ENCODE measurements at places on chromosomes 3 and 15. TPM values are rescaled to one million over a fixed set of nuclear protein-coding genes. Genes with fewer than 3 reads are reported as not detected.

GRCh38 chr15:46344915-46345314 is 710.1 kb downstream of the SQOR start:
- no peak for DNase-seq

DNA sequence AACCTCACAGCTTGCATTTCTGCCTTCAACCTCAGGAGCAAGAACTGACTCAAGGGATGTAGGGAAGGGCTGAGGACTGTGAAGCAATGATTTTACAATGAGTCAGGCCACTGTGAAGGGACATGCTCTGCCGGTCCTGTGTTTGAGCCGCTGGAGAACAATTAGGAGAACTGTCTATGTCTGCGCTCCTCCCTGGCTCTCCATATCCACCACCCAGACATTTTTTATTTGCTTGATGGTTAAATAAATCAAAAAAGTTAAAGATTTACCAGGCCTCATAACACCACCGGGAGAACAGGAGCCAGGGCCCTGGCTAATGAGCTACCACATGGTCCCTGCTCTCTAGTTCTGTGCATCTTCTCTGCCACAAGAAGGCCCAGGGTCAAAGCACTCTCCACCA is 29.6 kb downstream of the SEC61A1 start:
- DNase-seq, result no peak

DNA sequence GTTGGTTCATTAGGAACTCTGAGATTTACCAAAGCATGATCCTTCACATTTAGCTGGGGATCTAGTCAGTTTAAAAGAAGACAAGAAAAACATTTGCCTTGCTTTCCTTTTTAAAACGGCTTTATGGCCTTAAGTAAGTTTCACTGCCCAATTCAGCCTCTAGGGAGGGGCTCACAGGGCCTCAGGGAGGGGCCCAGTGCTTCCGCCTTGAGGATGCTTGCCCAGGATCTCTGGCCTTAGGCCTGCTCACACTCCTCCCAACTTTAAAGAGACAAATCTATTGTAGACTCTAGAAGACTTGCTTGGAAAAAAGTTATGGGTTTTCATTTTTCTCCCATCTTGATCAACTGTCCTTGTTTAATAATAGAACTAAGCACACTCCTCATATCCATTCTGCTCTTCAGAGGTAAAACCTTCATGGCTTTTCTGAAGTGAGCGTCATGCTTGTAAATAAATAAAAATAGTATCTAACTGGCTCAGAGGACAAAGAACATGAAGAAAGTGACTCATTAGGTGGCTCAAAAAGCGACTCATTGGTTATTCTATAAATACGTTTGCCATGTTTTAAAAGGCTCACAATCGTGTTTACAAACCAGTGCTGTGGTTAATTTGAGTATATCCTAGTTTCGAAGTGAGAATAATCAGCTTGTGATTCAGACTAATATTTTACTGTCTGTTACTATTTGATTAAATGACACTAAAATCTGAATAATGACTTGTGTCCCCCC is 13.7 kb downstream of the PDHB start:
- DNase-seq, result no peak

DNA sequence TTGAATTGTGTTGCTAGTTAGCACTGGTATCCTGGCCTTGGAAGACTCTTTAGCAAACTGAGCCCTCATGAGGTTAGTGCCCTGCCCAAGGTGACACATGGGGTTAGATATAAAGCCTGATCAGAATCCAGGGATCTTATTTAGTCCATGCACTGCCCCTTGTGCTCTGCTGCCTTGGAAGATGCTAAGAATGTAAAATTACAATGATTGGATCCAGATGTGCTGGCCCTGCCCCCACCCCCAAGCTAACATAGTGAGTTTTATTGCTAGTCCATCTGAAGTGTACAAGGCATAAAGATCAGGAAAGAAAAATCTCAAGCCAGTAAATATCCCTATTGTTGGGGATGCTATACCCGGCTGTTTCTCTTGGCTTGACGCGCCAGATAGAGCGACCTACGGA is 248.1 kb upstream of the C2CD4B start:
- no peak for DNase-seq

DNA sequence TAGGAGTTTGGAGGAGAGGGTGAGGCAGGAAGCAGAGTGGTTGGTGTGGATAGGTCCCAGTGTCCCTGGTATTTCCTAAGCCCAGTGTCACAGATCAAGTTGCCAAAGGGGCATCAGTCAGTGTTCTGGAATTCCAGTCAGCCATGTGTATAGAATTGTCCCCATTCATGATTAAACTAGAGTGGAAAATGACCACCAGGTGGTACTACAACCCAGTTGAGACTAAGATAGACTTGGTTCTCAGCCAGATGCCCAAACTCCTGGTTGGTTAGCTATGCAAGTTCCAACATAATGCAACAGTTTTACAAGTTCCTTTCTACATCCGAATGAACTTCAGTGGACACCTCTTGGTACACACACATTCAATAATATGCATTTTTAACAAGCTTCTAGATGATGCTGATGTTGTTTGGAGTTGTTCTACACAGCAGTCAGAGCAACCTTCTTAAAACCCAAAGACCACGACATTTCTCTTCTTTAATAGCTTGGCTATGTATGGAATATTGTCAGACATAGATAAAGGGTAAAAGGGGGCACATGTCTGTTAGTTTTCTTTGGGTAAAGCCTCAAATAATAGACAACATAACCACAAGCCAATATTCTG is 8.4 kb upstream of the ATR start:
- DNase-seq, result peak; percentile 52

GRCh38 chr15:27821273-27821672 is 277.8 kb downstream of the OCA2 start:
- DNase-seq, result no peak

DNA sequence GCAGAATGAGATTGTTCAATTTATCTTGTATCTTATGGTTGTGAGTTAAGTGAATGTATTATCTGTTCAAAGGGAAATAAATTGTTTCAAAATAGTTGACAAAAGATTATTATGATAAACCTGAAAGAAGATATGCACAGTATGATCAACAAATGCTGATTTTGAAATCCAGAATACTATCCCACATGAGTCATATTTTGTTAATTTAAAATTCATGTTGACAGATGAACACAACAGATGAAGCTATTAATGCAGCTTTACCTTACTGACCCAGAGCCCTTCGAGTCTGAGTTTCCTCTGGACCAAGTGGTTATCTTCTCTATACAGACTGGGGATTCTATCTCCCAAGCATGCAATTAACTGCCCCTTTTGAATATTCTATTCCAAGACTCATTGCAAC is 482.8 kb downstream of the FGF12 start:
- no peak for DNase-seq

DNA sequence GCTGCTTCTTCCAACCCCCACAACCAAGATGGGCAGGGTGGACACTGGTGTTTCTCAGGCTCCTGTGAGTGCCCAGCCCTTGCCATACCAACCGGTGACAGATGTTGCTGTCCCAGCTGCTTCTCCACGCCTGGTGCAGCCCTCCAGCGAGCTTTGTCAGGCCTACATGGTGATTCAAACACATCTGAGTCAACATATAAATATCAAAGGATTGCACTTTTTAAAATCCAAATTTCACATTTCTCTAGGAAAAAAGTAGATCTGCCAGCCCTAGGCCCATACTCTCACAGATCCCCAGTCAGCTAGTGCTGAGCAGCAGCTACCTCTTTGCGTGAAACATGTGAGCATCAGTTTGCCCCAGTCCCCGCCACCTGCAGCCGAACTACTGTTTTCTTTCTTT is 52.7 kb downstream of the RPN1 start:
- DNase-seq, result no peak

GRCh38 chr3:10247679-10248183 is 528 bp upstream of the TATDN2 start:
- DNase-seq, result no peak

GRCh38 chr3:72188536-72188935 is 403.6 kb upstream of the PROK2 start:
- no peak for DNase-seq

DNA sequence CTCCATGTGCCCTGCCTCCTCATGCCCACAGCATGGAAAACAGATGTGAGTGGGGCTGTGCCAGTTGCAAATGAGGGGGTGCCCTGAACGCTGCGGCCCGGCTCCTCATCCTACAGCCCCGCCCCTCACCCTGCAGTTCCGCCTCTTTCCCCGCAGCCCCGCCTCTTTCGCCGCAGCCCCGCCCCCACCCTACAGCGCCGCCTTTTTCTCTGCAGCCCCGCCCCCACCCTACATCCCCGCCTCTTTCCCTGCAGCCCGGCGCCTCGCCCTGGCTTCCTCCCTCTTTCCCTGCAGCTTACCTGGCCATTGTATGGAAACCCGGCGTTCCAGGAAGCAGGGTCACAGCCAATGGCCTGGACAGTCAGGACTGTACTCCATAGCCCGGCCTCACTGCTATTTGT is 284.9 kb downstream of the TLE3 start:
- no peak for DNase-seq

DNA sequence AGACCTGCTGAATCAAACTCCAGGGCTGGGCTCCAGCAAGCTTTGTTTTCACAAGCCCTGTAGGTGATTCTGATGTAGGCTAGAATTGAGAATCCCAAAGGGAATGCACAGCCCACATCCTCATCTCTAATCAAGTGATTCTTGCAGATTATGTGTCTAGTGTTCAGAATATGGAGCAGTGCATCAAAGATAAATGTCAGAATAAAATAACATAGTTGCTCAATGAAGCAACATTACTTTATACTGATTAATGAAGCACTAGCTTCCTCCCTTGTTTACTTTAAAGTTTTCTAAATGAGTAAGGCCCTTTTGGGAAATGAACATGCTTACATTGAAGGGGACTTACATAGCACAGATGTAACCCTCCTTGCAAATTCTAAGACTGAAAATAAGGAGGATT is 39.2 kb downstream of the NUP210 start:
- DNase-seq, result no peak

GRCh38 chr3:24763393-24763792 is 268.7 kb upstream of the THRB start:
- no peak for DNase-seq

- no peak for DNase-seq
Measured at GRCh38 chr15:80264031-80264430, 12.0 kb upstream of the CTXND1 start.

GRCh38 chr15:98850961-98851572 is 156.5 kb downstream of the PGPEP1L start:
- DNase-seq, result no peak

DNA sequence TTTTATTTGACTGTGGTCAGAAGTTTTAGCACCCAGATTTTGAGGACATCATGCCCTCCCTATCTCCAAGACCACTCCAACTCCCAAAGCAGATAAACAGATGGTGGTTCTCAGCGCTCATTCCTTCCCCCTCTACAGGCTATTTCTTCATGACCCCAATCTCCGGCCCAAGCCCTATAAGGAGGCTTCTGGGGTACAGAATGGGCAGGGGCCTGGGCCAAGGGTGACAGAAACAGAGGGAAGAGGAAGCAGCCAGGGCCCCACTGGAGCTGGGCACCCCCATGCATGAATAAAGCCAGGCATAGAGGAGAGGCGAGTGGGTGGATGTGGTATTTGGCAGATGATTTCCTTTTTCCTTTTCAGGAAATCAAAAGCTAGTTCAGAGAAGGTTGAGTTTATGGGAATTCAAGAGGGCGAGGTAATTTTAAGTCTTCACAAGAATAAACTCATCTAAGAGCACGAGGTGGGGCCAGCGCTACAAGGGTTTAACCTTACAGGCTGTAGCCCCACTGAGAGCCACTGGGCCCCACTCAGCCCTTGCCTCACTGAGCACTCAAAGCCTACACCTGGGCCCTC is 104.8 kb upstream of the HERC1 start:
- DNase-seq, result no peak

GRCh38 chr3:73791356-73791755 is 166.6 kb upstream of the PDZRN3 start:
- no peak for DNase-seq

DNA sequence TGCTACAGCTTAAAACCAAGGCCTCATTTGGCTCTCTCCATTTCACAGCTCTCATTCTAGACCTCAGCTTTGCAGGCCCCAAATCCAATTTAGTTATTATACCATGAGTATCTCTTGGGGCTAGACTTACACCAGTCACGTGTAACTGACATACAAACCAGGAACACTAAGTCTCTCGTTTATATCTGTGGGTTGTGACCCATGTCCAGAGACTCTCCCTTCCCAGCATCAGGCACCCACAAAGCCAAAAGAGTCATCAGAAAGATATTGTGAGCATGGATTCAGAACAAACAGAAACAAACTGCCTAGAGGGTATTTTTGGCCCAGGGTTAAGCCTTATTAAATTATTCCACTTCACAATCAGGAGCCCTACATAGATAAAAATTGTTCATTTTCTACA is 5.6 kb upstream of the CCDC13 start:
- DNase-seq, result no peak

DNA sequence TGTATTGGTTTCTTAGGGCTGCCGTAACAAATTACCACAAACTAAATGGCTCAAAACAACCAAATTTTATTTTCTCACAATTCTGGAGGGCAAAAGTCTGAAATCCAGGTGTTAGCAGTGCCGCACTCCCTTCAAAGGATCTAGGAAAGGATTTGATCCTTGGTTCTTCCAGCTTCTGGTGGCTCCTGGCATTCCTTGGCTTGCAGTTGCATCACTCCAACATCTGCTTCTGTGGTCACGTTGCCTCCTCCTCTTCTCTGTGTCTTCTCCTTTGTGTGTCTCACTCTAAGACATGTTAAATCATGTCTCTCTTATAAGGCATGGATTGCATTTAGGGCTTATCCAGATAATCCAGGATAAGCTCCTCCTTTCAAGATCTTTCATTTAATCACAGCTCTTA is 262.2 kb downstream of the MEX3B start:
- DNase-seq, result no peak

HHATL gene
- 1.5 TPM for polyA plus RNA-seq

KY gene
- 0.61 TPM for polyA plus RNA-seq

FOXP1 gene
- polyA plus RNA-seq, result 43.1 TPM

NBEAL2 gene
- 32.4 TPM for polyA plus RNA-seq

All from left renal pelvis (tissue), 4 donors.